ENCODE measurements at places on chromosomes 12 and 14.

DNA sequence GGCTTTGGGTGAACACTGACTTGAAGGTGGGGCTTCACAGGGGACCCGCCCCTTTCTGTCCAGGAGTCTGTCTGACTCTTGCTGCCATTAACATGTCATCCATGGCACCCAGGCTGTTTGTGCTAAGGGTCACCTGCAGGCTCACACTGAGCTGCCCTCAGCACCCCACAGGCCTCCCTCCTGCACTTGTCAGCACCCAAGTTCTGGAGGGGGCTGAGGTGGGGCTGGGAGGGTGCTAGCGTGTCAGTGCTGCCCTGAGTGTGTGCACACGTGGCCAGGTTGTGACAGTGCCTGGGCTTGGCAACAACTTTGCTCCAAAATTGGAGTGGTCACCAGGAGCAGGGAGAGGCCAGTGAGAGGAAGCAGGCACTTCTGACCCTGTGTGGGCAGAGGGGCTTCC is 963.2 kb downstream of the TRHDE start:
- no peak for DNase-seq

DNA sequence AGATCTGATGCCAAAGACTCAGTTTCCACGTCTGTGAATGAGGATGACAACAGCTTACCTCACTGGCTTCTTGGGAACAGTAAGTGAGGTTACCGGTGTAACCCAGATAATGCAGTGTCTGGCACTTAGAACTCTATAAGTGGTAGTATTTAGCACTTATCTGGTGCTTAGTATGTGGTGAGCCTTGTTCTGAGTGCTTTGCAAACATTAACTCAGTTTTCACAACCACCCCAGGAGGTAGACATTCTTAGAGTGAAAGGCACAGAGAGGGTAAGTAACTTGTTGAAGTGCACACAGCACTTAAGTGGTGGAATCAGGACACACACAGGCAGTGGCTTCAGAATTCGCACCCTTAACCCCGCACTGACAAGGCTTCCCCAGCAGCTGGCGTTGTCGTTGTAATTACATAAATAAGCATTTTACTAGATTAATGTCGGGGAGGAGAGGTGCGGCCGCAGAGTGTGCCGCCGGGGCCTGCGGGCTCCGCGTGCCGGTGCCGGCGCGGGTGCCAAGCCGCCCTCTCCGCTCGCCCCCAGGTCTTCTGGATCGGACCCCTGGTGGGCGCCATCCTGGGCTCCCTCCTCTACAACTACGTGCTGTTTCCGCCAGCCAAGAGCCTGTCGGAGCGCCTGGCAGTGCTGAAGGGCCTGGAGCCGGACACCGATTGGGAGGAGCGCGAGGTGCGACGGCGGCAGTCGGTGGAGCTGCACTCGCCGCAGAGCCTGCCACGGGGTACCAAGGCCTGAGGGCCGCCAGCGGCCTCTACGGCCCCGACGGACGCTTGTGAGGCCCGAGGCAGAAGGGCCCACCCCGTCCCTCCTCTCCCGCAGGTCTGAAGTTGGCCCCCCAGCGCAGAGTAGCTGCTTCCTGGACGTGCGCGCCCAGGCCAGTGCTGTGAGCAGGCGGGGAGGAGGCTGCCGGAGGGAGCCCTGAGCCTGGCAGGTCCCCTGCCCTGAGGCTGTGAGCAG is 4.6 kb downstream of the AQP2 start:
- no peak for DNase-seq

DNA sequence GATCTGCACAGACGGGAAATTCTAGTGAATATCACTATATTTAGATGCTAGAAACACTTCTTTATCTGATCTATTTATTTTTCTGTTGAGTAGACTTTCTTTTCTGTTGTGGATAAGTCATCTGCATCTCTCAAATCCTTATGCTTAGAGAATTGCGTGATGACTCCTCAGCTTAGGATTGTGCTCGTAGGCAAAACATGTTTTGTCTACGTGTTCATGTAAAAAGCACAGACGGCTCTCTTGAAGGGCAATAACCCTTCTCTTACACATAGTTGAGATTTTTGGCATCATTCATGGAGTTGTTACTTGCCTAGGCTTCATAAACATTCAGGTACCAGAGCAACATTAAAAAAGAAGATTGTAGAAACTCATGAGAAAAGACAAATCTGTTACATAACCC is 18.6 kb downstream of the PPFIBP1 start:
- DNase-seq: no peak

DNA sequence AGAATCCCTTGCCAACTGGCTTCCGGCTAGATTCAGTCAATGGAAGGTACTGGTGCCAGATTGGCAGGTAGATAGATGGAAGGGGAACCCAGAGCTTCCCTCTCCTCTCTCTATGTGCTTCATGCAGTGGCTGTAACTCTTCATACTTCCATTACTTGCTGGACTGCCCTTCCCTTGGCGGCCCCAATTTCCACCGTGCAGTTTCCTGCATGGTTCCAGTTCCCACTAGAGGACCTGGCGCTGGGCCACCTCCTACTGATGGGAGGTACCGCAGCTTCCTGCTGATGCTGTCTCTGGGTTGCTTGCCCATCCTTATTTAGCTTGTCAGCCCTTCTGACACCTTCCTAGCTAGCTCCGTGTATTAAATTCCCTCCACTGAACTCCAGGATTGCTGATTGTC is 226.4 kb downstream of the ANO2 start:
- no peak for DNase-seq

- DNase-seq: peak; percentile 82
Measured at GRCh38 chr12:96094201-96094600, 58.8 kb upstream of the LTA4H start.

DNA sequence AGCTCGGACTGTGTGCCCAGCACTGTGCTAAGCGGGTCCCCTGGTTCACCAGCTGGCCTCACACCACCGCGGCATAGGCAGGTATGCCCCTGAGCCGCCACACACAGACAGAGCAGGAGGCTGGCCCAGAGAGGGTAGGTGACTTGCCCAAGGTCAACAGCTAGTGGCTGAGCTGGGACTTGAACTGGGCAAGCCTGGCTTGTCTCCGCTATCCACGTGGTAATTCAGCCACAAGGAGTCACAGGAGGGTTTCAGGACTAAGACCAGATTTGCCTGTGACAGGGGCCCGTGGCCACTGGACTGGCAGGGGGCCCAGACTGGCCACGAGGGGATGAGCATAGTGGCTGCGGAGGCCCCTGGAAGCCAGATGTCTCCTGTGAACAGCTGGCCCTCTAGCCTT is 47.7 kb downstream of the NCOR2 start:
- DNase-seq: no peak

GRCh38 chr12:45637242-45637641 is 92.3 kb upstream of the ARID2 start:
- no peak for DNase-seq

- DNase-seq: peak; percentile 2
Measured at GRCh38 chr14:59123975-59124374, 64.5 kb upstream of the DAAM1 start.

DNA sequence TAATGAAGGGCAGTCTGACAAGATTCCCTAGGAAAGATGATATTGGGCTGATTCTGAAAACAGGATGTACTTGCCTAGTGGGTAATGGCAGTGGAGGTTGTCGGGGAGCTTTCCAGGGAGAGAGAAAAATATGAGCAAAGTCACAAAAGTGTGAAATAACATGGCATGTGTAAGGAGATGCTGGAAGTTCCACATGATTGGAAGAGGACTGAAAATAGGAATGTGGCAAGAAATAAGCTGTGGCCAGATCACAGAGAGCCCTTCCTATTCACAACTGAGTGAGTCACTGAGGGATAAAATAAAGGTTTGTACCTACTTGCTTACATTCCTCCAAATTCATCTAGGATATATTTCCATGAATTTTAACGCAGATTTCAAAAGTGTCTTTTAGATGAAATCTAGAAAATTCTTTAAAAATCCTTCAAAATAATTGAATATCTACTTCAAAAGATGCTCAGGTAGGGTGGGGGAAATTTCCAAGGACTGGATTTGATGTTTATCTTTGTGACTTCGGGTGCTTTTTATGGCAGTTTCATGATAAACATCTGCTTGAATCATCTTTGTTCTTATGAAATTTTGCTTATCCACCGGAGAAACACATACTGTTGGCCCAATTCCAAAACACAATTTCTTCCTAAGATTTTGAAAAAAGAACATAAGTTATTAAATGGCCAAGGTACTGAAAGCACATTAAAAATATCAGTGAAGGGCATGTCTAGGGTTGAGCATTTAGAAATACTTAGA is 36.3 kb upstream of the SLC2A13 start:
- DNase-seq: no peak

GRCh38 chr12:95116773-95117172 is 43.4 kb upstream of the NR2C1 start:
- DNase-seq: no peak

DNA sequence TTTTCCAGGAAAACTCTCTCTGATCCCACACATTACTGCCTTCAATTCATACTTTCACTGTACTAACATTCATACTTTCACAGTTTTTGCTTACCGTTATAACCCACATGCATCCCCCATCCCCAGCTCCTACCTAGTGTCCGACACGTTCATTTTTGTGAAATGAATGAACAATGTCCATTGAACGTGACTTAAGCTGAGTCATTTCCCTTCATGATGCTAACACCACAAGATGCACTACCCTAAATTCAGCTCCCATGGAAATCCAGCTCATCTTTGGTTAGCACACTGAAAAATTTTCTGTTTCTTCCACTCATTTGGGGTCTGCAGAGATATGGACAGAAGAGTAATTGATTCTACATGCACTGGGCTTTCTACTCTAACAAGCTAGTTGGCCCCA is 84.7 kb downstream of the GALNT4 start:
- no peak for DNase-seq

DNA sequence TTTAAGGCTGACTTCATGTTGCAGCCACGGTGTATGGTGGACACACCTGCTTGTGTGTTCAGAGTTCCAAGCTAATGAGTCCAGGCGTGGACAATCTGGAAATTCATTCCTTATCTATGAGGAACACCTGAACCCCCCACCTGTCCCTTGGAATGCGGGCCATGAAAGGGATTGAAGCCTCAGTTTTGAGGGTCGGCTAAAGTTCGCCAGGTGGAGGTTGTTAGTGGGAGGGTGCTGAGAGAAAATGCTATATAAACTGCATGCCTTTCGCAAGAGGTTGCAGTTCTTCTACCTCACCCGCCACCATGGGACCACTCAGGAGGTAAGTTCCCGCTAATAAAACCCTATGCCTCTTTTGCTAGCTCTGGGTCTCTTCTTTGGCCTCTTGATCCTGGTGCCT is 348.0 kb downstream of the BCL11B start:
- DNase-seq: no peak

DNA sequence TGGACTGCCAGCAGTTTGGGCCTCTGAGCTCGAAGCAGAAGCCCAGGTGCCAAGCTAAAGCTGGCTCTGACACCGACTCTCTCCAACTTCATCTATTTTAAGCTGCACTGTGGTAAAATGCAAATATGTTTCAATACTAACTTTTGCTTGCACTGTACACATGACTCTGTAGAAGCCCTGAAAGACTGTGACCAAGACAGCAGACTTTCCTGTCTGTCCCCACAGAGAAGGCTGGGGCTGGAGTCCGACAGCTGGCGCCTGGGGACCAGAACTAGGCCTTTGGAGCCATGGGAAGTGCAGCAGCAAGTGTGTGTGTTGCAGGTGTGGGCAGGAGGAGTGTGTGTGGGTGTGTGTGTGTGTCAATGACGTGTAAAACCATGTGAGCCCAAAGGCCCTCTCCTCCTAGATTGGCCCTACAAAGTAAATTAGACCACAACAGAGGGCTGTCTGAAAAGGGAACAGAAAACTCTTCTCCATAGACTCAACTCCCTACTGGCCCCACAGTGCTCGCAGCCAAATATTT is 16.4 kb upstream of the RAB35 start:
- DNase-seq: no peak

DNA sequence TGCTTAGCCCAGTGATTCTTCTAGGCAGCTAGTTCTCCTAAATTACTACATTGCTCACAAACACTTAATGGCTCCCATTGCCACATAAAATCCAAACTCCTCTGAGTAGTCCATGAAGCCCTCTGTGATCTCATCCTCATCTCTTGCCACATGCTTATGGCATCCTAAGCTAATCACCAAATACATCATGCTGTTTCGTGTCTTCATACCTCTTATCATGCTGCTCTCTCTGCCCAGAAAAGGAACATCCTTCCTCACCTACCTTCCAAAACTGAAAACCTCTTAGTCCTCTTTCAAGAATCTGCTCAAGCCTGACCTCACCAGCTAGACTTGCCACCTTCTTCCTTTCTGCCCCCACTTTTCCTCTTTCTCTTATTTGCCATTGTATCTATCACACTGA is 108.5 kb downstream of the DUSP6 start:
- no peak for DNase-seq

DNA sequence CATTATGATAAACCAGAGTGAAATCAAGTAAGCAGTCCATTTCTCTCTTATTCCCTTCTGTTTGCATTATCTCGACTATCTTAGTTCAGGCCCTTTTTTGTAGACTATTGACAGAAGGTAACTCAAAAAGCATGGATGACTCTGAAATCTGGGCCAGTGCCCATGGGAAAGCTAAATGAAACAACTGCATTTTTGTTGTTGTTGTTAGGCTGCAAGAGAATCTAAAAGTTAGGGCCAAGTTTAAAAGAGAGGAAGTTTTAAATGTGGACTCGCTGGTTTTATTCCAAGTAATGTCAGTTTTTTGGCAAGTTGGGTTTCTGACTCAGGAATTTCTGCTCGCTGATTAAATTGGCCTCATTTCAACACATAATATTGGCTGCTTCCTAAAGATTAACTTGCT is 201.1 kb downstream of the PIK3C2G start:
- no peak for DNase-seq

DNA sequence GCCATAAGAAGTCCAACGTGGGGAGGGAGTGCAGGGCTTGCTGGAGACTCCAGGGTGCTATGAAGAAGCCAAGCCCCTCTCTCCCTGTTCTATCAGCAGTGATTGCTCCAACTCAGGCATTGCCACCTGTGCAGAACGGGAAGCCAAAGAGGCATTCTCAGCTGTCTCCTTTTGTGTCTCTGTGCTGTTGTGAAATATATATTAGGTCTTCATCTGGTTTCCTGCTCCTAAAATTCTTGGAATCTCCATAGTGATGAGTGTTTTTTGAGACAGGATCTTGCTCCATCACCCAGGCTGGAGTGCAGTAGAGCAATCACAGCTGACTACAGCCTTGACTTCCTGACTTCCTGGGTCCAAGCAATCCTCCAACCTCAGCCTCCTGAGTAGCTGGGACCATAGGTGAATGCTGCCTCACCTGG is 51.2 kb upstream of the AEBP2 start:
- DNase-seq: no peak

DNA sequence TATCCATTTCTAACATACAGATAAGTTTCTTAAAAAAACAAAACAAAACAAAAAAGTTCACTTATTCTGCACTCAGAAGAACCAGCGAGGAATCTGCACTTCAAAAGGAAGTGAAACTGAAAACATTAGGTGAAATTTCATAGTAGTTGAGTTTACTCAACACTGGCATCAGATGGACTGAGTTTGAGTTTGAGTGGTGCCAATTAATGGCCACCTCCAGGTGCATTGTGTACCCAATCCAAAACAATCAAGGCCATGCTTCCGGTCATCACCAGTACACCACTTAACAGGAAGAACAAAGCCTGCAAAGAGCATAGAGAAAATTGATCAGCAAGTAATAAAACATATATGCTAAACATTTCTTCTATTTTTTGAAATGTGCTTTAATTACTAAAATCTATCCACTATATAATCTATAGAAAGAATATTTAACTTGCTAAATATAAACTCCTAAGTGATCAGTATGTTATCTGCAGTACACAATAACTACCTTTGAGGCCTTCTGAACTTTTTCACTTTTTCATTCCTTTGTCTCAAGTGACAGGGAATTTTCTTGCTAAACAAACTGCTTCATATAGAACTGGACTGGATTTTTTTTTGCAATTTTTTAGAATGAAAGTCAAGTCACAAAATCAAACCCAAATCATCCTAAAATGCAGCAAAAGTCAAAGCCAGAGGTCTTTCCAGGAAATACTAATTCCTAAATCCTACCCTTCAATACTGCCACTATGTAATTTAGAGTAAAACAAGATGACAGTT is 11.5 kb downstream of the SLC38A2 start:
- DNase-seq: no peak
